ENCODE measurements at places on chromosomes 7 and 10.

GRCh38 chr10:15486404-15486803, 115.3 kb upstream of the FAM171A1 start:
- DNase-seq = no peak

DNA sequence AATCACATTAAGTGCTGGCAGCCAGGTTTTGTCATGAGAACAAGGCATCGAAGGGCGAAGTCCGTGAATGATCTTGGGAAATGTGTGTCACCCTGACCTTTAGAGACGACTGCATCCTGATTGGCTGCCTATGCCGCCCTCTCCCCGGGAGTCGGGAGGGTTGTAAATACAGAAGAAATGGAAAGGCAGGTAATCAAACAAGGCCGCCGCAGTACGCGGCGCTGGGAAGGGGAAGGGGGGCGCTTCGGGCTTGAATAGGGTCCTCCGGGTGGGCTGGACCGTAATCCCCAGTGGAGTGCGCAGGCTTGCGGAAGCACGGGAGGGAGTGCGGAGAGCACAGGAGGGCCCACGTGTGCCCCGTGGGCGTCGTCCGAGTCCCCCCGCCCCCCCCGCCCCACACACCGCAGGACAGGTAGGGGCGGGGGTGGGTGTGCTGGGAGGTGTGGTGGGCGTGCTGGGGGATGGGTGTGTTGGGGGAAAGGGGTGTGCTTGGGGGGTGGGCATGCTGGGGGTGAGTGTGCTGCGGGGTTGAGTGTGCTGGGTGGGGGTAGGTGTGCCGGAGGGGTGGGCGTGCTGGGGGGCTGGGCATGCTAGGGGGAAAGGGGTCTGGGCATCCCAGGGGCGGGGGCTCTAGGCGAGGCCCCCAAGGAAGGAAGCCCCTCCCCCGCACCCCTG, 169.4 kb downstream of the ARHGAP12 start:
- peak; percentile 54 for DNase-seq

- no peak for DNase-seq
These were observed 79.2 kb upstream of the KCTD7 start for GRCh38 chr7:66549466-66549865.

DNA sequence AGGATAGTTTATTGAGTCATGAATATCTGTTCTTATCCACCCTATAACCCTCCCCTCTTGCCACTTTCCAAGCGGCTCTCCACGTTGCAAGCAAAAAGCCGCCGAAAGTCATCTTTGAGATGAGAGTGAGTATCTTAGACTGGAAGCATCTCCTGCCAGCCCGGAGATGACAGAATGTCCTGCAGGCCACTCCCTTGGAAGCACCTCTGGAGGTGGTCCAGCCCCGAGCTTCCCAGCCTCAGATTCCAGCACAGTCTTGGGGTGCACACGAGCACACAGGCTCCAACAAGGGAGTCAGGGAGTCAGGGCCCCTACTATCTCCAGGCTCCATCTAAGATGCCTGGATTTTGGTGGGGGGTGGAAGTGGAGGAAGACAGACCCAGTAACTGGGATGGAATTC, 5.5 kb upstream of the ELN start:
- DNase-seq = no peak

GRCh38 chr7:45712872-45713668, 138.9 kb downstream of the ADCY1 start:
- no peak for DNase-seq

Data from stimulated activated CD4-positive, alpha-beta T cell treated with anti-CD3 and anti-CD28 coated beads, Interleukin-2, amount 100 ng/mL, for 48 hours (primary cell).